ENCODE measurements at places on chromosomes 4 and X.

- no peak for DNase-seq
Observed at GRCh38 chrX:29318012-29318411, 730.8 kb downstream of the IL1RAPL1 start.

DNA sequence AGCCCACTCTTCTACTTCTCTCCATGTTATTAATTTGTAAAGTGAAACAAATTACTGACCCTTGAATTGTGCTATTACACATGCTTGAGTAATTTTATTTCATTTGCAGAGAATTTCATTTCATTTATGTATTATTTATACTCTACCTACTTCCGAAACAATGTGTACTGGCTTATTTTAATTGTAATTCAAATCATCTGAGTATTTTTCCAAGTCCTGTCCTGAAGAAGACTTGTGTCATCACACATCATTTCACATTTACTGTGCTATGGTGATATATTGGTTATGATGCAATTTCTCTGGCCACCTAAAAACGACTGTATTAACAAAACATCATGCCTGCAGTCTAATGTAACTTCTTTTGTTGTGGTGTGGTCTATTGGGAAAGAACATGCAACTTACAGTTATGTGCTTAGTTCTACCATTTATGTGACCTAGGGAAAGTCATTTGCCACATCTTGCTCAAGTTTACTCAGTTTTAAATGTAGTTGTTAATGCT is 384.5 kb downstream of the RPA4 start:
- no peak for DNase-seq

GRCh38 chr4:189124149-189124758 is 816.4 kb upstream of the FRG1 start:
- DNase-seq, result no peak

- DNase-seq, result peak; percentile 23
Observed at GRCh38 chrX:119753639-119754257, 4.6 kb upstream of the SOWAHD start.

DNA sequence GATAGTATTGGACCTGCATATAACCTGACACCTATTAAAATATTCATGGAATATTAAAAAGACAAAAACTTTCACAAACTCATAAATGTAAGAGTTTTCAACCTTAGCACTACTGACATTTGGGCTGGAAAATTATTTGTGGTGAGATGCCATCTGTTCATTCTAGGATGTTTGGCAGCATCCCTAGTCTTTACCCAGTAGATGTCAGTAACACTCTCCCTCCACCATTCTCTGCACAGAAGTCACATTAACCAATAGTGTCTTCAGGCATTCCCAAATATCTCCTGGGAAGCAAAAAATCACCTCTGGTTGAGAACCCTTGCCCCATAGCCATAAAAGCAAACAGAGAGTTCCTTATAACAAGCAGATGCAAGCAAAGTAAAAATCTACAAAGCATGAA is 41.4 kb upstream of the NDST4 start:
- DNase-seq, result peak; percentile 24

DNA sequence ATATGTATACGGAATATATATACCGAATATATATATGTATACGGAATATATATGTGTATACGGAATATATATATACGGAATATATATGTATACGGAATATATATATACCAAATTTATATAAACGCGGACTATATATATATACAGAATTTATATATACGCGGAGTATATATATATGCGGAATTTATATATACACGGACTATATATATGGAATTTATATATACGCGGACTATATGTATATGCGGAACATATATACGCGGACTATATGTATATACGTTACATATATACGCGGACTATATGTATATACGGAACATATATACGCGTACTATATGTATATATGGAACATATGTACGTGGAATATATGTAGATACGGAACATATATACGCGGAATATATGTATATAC is 78.6 kb downstream of the ARHGAP36 start:
- DNase-seq, result no peak

- no peak for DNase-seq
Observed at GRCh38 chr4:76306882-76307659, 538 bp downstream of the STBD1 start.

DNA sequence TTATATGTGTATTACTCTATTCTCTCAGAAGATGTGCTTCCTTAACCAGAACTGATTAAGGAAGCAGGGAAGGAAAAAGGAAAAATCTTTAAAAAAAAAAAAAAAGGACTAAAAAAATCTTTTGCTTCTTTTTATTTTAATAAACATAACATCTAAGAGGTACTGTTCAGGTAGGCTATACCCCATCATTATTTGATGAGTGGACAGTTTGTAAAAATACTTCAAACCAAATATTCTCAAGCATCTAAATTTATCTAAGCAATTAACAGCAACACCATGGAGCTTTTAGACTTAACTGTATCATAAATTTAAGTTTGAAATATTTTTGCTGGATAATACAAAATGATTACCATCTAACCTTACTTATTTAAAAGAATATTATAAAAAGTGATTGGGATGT is 168.9 kb downstream of the MAB21L2 start:
- DNase-seq, result no peak

GRCh38 chr4:168580228-168580627 is 83.4 kb downstream of the PALLD start:
- DNase-seq, result no peak

- DNase-seq, result no peak
Observed at GRCh38 chr4:123788577-123788976, 392.0 kb downstream of the SPRY1 start.

GRCh38 chr4:156977435-156978160 is 6.0 kb upstream of the PDGFC start:
- no peak for DNase-seq

GRCh38 chr4:13920901-13921300 is 293.4 kb upstream of the BOD1L1 start:
- no peak for DNase-seq

DNA sequence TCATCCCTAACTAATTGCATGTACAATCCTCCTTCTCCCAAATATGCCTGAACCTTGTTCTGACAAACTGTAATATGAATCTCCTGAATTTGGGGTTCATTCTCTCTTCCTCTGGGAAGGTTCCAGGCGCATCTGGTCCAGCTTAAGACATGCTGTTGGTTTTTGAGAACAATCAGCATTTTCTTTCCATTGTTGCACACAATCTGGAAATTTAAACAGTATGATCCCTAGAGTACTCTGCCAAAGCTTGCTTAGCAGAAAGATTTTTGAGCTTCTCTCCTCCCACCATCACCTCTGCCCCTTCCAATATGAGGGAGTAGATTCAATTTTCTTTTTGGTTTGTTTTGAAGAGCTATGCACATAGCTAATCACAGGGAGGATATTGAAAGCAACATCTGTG is 50.1 kb downstream of the SRPX start:
- no peak for DNase-seq
